ENCODE measurements at places on chromosomes 4 and X. TPM values are rescaled to one million over a fixed set of nuclear protein-coding genes. Genes with fewer than 3 reads are reported as not detected.

The NDNF gene
- 20.7 TPM for polyA plus RNA-seq

The MAP9 gene
- 3.0 TPM for polyA plus RNA-seq

The SLITRK4 gene
- 1.3 TPM for polyA plus RNA-seq

The NUP62CL gene
- 21.9 TPM for polyA plus RNA-seq

The IL2 gene
- not detected for polyA plus RNA-seq

The METTL14 gene
- 54.8 TPM for polyA plus RNA-seq

The GABRG1 gene
- polyA plus RNA-seq, result 0.40 TPM

The MID2 gene
- 6.5 TPM for polyA plus RNA-seq

The SPANXA1 gene
- polyA plus RNA-seq, result 6.5 TPM

The BRS3 gene
- 0.49 TPM for polyA plus RNA-seq

The MAGEB10 gene
- 5.7 TPM for polyA plus RNA-seq

The LONRF3 gene
- 4.2 TPM for polyA plus RNA-seq

The GABRB1 gene
- not detected for polyA plus RNA-seq

The HMX1 gene
- polyA plus RNA-seq, result 0.65 TPM

The TMEM33 gene
- polyA plus RNA-seq, result 26.6 TPM

The STS gene
- polyA plus RNA-seq, result 4.6 TPM

The CD38 gene
- 2.2 TPM for polyA plus RNA-seq

The PDZD4 gene
- 11.2 TPM for polyA plus RNA-seq

The HOPX gene
- 102 TPM for polyA plus RNA-seq

The DDX53 gene
- 5.3 TPM for polyA plus RNA-seq

The CYP4V2 gene
- polyA plus RNA-seq, result 11.4 TPM

The PKD2 gene
- 18.7 TPM for polyA plus RNA-seq

The GBA3 gene
- polyA plus RNA-seq, result 3.5 TPM

The ADH7 gene
- polyA plus RNA-seq, result not detected

The PTCHD1 gene
- polyA plus RNA-seq, result 0.28 TPM

The DCAF12L2 gene
- 17.7 TPM for polyA plus RNA-seq

The CTAG2 gene
- 8.4 TPM for polyA plus RNA-seq

The DCK gene
- 13.0 TPM for polyA plus RNA-seq

The ADGRL3 gene
- polyA plus RNA-seq, result 11.6 TPM

The PROM1 gene
- polyA plus RNA-seq, result 32.9 TPM

The ZFP42 gene
- polyA plus RNA-seq, result 3.3 TPM

The CNGA2 gene
- polyA plus RNA-seq, result 0.83 TPM

The DCAF4L1 gene
- polyA plus RNA-seq, result 33.6 TPM

The WDR17 gene
- polyA plus RNA-seq, result 4.8 TPM

The OCRL gene
- 67.9 TPM for polyA plus RNA-seq

The NR0B1 gene
- polyA plus RNA-seq, result 29.0 TPM

The SLC38A5 gene
- polyA plus RNA-seq, result 3.5 TPM

The SLC2A9 gene
- polyA plus RNA-seq, result 6.3 TPM

The MAGEA2 gene
- 6.2 TPM for polyA plus RNA-seq

The HTN1 gene
- polyA plus RNA-seq, result not detected

The ATP11C gene
- polyA plus RNA-seq, result 15.9 TPM

The CFAP47 gene
- polyA plus RNA-seq, result 2.9 TPM

The AMBN gene
- 0.21 TPM for polyA plus RNA-seq

The DKK2 gene
- polyA plus RNA-seq, result 0.21 TPM

The FRG1 gene
- 26.2 TPM for polyA plus RNA-seq

The IL9R gene
- polyA plus RNA-seq, result not detected

The MAPK10 gene
- 56.1 TPM for polyA plus RNA-seq

The COL4A5 gene
- 13.4 TPM for polyA plus RNA-seq

The MAGED4 gene
- 5.2 TPM for polyA plus RNA-seq

The SHROOM2 gene
- polyA plus RNA-seq, result 8.2 TPM

The IRF2 gene
- 13.0 TPM for polyA plus RNA-seq

The CSN1S1 gene
- 0.45 TPM for polyA plus RNA-seq

The SPANXC gene
- polyA plus RNA-seq, result 5.4 TPM

The HERC5 gene
- polyA plus RNA-seq, result 72.6 TPM
